ENCODE measurements at places on chromosomes 1 and 21.

DNA sequence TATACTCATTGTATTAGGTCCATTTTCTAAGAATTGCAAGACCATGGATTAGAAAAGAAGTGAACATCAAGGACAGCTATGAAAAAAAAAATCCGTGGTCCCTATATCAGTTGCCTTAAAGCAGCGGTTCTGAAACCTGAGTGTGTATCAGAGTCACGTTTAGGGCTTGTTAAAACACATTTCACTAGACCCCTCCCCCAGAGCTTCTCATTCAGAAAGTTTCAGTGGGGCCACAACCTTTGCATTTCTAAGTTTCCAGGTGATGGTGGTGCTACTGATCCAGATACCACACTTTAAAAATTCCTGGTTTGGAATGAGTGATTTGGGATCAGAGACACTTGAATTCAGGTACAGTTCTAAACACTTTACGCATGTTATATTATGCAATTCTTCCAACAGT lies 96.1 kb upstream of the PRMT6 start:
- no peaks in the 10 kb centered on the region for H3K4me1 ChIP-seq
- H3K27ac ChIP-seq: no peak overlapping the region
- H3K36me3 ChIP-seq: no peaks in the 10 kb centered on the region
- H3K4me3 ChIP-seq: no peak overlapping the region
- no peaks in the 10 kb centered on the region for H3K27me3 ChIP-seq
- DNase-seq: no peak

DNA sequence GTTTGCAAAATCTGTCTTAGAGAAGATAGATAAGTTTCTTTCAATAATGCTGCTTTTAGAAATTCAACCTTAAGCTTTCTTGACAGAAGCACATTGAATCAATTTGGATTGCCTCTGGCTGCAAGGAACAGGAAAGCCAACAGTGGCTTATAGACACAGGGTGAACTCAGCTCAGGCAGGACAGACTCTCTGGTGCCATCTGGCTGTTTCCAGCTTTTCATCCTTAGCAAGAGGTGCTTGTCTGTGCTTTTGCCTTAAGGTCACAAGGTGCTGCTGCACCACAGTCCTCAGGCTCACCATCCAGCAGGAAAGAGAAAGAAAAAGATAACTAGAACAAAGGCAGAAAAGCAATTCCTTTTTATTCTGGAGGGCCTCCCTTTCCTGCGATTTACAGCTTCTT lies 93.7 kb upstream of the ETS2 start:
- no peaks in the 10 kb centered on the region for H3K36me3 ChIP-seq
- no peak overlapping the region for H3K27ac ChIP-seq
- DNase-seq: peak; percentile 37
- H3K4me1 ChIP-seq: no peaks in the 10 kb centered on the region
- H3K4me3 ChIP-seq: no peak overlapping the region
- no peaks in the 10 kb centered on the region for H3K27me3 ChIP-seq

GRCh38 chr1:26791626-26792025 lies 3.9 kb downstream of the PIGV start:
- H3K4me3 ChIP-seq: no peak overlapping the region
- no peaks in the 10 kb centered on the region for H3K27me3 ChIP-seq

- H3K27me3 ChIP-seq: no peaks in the 10 kb centered on the region
- H3K4me3 ChIP-seq: no peak overlapping the region
- no peaks in the 10 kb centered on the region for H3K4me1 ChIP-seq
- H3K27ac ChIP-seq: no peak overlapping the region
- no peak for DNase-seq
These were observed 41.5 kb downstream of the CD46 start for GRCh38 chr1:207793327-207793726.

GRCh38 chr1:206698011-206698410 lies 13.3 kb downstream of the MAPKAPK2 start:
- no peak overlapping the region for H3K4me3 ChIP-seq
- peaks cover 11% of the 10 kb centered on the region for H3K4me1 ChIP-seq
- DNase-seq: no peak
- H3K36me3 ChIP-seq: no peaks in the 10 kb centered on the region
- H3K27ac ChIP-seq: no peak overlapping the region
- no peaks in the 10 kb centered on the region for H3K27me3 ChIP-seq

DNA sequence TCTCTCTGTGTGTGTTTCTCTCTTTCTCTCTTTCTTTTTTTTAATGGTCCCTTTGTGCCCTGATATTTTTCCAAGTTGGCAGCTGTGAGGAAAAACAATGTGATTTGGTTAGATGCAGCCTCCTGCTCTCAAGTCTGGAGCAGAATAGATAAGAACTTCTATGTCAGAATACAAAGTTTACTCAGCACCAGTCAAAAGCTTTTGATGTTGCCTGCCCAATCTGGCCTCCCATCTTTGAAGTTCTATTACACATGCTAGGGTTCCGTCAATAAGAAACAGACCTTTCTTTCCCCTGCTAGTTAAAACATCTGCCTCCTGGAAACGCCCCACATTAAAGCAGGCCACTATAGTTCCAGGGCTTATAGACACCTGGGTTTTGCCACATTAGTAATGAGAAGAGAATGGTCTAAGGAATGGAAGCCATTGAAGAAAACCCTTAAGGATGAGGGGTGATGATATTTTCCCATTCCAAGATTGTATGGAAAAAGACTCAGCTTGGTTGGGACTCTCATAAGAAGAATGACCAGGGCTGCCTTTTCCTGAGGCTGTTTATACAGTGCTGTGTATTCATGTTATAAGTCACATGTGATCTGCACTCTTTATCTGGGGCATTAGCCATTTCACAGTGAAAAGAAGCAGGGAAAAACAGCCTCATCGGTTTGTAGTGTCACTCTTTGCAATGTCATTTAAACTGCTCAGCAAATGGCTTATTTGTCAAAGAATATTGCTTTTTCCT lies 414.7 kb upstream of the PROX1 start:
- H3K4me1 ChIP-seq: no peaks in the 10 kb centered on the region
- no peak overlapping the region for H3K4me3 ChIP-seq
- H3K27me3 ChIP-seq: no peaks in the 10 kb centered on the region
- H3K27ac ChIP-seq: no peak overlapping the region
- DNase-seq: no peak

- H3K4me1 ChIP-seq: peaks cover 16% of the 10 kb centered on the region
- peaks cover 3% of the 10 kb centered on the region for H3K27me3 ChIP-seq
- peak within 1 kb of the TSS; percentile 43 for H3K4me3 ChIP-seq
- DNase-seq: no peak
- H3K27ac ChIP-seq: no peak within 1 kb of the TSS
These were observed at the start of gene MXRA8 for GRCh38 chr1:1358433-1359271. Gene MXRA8 (minus strand): TSS chr1:1358555. CDS start chr1:1358504, 51 bp downstream.

DNA sequence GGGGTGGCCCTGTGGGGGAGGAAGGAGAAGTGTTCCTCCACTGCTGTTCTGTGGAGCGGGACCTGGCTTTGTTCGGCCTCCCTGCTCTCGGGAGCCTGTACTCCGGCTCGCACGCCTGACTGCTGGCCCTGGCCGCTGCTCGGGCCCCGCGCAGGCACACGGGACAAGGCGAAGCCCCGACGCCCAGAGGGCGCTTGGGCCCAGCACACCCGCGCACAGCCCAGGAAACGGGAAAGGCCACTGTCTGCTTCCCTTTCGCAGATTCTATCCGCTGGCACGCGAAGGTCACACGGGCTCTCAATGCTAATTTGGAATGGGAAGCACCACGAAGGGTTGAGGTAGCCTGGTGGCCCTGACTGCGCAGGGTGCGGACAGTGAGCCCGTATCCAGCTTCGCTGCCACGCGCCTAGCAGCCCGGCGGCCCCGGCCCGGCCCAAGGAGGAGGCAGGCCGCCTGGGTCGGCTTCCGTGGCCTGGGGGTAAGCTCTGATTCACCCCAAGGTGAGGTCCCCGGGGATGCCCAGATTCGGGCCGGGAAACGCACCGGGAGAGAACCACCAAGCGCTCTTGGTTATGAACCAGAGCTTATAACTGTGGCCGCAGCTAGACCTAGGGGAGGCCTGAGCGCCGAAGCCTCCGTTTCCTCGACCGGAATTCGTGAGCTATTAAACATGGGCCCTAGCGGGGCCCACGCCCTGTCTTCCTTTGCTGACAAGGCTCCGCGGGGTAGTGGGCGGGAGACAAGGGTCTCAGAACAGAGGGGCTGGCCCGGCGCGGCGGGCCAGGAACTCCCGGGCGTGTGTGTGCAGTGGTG lies 19.7 kb upstream of the TBX15 start:
- H3K27ac ChIP-seq: no peak overlapping the region
- H3K4me3 ChIP-seq: no peak overlapping the region
- peaks cover 4% of the 10 kb centered on the region for H3K4me1 ChIP-seq
- no peaks in the 10 kb centered on the region for H3K36me3 ChIP-seq
- no peak for DNase-seq

- H3K4me3 ChIP-seq: no peak overlapping the region
- no peaks in the 10 kb centered on the region for H3K27me3 ChIP-seq
- no peak for DNase-seq
- no peak overlapping the region for H3K27ac ChIP-seq
- H3K36me3 ChIP-seq: no peaks in the 10 kb centered on the region
- no peaks in the 10 kb centered on the region for H3K4me1 ChIP-seq
These were observed 119.7 kb downstream of the UCHL5 start for GRCh38 chr1:192939440-192939839.

DNA sequence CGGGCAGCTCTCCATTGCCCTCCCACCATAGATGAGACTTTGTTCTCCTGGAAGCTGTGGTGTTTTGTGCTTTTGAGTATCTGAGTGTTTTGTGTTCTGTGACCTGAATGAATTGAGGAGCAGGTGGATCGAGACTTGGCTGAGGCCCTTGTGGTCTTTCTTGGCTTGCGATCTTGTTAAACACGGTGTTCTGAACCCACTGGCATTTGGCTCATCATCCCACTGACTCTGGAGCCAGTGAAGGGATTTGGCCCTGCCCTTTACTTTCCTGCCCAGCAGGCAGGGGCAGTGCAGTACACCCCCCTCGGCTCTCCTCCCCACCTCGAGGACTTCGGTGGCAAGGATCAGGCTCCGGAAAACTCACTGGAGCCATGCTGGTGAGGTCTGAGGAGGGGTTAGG lies 30.6 kb downstream of the PKNOX1 start:
- H3K4me3 ChIP-seq: no peak overlapping the region
- no peaks in the 10 kb centered on the region for H3K27me3 ChIP-seq
- no peak for DNase-seq

DNA sequence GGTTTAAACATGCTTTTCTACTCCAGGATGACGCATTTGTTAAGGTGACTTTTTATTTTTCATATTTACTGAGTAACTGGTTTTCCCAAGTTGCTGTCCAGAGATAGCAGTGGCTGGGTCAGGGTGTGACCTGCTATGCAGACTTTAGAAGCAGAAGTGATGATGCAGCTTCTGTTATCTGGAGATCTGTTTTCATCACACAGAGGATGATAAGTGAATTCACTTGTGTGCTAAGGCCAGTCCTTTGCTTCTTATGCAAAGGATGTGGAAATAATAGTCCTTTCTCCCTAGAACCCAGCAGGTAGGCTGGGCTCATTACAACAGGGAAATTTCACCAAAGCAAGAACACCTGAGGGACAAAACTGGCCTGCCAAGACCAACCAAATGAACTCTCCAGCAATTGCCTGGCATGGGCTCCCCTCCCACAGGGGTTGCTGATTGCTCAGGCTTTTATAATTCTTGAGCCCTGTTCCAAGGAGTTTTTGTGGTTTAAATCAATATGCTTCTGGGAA lies 97.8 kb upstream of the LPGAT1 start:
- H3K36me3 ChIP-seq: no peaks in the 10 kb centered on the region
- no peak overlapping the region for H3K27ac ChIP-seq
- H3K27me3 ChIP-seq: no peaks in the 10 kb centered on the region
- DNase-seq: no peak

GRCh38 chr1:207619871-207620542 lies 24.9 kb upstream of the CR1L start:
- H3K27me3 ChIP-seq: no peaks in the 10 kb centered on the region
- no peak overlapping the region for H3K27ac ChIP-seq
- no peak for DNase-seq
- peaks cover 2% of the 10 kb centered on the region for H3K4me1 ChIP-seq
- no peaks in the 10 kb centered on the region for H3K36me3 ChIP-seq

GRCh38 chr1:27600498-27601175 lies 3.3 kb downstream of the AHDC1 start:
- no peaks in the 10 kb centered on the region for H3K36me3 ChIP-seq
- H3K27ac ChIP-seq: no peak overlapping the region
- H3K4me1 ChIP-seq: peaks cover 18% of the 10 kb centered on the region
- DNase-seq: no peak

DNA sequence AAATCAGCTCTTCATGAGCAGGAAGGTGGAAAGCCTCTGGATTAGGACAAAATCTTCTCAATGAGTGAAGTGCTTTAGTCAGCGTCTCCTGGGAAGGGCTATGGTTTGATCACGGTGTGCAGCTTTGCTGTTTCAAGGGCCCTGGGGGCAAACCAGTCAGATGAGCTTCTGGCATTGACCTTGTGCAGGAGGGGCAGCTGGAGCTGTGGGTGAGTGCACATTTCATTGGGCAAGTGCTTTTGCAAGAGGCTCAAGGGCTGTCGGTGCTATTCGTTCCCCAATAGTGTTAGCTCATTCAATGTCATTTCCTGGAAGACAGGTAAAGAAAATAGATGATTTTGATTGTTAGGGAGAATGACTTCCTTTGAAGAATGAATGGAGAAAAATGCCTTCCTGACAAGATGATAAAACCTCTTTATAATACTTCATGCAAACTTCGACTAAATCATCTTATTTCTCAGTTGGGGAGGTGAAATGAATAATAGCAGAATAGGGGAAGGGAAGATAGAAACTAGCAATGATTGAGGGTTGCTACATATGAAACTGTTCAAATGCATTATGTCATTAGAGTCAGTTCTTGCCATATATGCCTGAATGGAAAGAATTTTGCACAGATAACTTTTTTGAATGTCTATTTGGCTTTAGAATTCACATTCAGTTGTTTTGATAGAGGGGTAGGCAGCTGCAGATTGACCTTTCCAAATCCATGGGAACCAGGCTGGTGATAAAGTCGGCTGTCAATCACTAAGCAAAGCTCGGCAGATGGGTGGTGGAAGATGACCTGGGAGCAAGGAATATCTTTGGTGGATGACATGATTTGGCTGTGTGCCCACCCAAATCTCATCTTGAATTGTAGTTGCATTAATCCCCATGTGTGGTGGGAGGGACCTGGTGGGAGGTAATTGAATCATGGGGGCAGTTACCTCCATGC lies 12.9 kb upstream of the DISC1 start:
- no peak overlapping the region for H3K27ac ChIP-seq
- no peaks in the 10 kb centered on the region for H3K4me1 ChIP-seq
- H3K4me3 ChIP-seq: no peak overlapping the region
- H3K36me3 ChIP-seq: no peaks in the 10 kb centered on the region
- no peaks in the 10 kb centered on the region for H3K27me3 ChIP-seq

GRCh38 chr1:30877205-30877912 lies 31.2 kb downstream of the SDC3 start:
- H3K4me3 ChIP-seq: no peak overlapping the region
- peaks cover 8% of the 10 kb centered on the region for H3K36me3 ChIP-seq
- peaks cover 8% of the 10 kb centered on the region for H3K4me1 ChIP-seq
- H3K27me3 ChIP-seq: no peaks in the 10 kb centered on the region
- no peak overlapping the region for H3K27ac ChIP-seq
